ENCODE measurements at places on chromosomes 3 and 15. TPM values are rescaled to one million over a fixed set of nuclear protein-coding genes. Genes with fewer than 3 reads are reported as not detected.

The EIF3J gene
- total RNA-seq = 165 TPM

- H3K36me3 ChIP-seq = peaks cover 8% of the 10 kb centered on the region
- peak overlapping the region; percentile 24 for H3K27ac ChIP-seq
- peak; percentile 33 for DNase-seq
- H3K4me3 ChIP-seq = peak overlapping the region; percentile 10
Measured at GRCh38 chr15:80550219-80550907, 144.7 kb upstream of the ABHD17C start.

The PPIB gene
- 1,247 TPM for total RNA-seq

The ATP13A5 gene
- not detected for total RNA-seq

DNA sequence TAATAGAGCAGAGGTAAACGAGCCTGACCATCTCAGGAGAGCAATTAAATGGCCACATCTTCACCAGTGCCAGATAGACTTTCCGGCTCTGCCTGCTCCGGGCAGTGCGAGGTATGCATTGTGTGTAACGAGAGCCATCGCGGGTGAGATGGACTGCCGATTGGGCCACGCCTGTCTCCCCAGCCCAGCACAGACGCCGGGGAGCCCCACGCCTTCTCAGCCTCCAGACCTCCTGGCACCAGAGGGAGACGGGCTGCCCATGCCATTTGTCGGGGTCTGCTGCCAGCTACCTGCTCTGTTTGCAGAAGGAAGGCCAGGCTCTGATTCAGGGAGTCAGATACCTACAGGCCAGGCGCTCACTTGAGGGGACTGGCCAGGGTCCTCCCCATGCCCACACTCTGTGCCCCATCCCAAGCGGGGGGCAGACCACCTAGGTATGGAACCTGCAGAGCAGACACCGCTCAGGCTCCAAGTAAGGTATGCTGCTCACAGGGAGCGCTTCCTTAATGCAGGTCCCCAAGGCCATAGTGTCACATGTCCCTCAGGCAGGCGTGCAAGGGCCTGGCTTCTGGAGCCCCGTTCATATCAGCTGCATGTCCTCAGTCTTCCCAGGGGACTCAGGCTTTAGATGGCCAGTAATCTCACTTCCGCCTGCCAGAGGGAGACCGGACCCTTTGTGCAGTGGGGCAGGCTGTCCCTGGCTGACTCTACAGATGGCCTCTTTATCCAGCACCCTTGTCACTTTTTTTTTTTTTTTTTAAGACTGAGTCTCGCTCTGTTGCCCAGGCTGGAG lies 62.2 kb downstream of the DNAJB8 start:
- no peak overlapping the region for H3K27ac ChIP-seq
- no peaks in the 10 kb centered on the region for H3K36me3 ChIP-seq
- H3K4me1 ChIP-seq = no peaks in the 10 kb centered on the region
- no peak overlapping the region for H3K4me3 ChIP-seq
- no peak for DNase-seq

The SLC12A1 gene
- total RNA-seq = not detected

DNA sequence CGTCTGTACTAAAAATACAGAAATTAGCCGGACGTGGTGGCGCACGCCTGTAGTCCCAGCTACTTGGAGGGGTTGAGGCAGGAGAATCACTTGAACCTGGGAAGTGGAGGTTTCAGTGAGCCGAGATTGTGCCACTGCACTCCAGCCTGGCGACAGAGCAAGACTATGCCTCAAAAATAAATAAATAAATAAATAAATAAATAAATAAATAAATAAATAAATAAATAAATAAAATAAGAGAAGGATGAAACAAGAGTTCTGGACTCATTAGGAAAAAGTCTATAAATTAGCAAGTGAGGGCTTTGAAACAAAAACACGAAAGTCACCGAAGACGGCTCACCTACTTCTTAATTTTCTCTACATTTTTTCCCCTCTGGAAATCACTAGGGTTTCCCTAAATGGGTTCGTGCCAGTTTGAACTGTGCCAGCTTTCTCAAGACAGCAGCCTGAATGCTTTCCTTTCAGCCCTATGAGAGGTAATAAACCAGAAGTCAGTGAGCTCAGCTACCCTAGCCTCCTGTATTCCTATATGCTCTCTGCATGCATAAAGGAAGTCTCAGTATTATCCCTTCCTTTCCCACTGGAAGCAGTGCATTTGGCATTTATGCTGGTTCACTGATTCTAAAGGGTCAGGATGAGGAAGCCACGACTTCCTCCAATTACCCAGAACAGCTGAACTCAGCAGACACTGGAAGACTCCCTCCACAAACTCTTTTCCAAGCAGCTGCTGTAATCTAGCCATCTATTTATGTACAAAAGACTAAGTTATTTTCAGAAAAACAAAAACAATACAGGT lies 266.9 kb downstream of the ZBBX start:
- H3K4me3 ChIP-seq = no peak overlapping the region
- no peaks in the 10 kb centered on the region for H3K36me3 ChIP-seq
- H3K27ac ChIP-seq = no peak overlapping the region
- H3K4me1 ChIP-seq = peaks cover 4% of the 10 kb centered on the region
- no peaks in the 10 kb centered on the region for H3K27me3 ChIP-seq
- no peak for DNase-seq

The GASK1A gene
- total RNA-seq = not detected

DNA sequence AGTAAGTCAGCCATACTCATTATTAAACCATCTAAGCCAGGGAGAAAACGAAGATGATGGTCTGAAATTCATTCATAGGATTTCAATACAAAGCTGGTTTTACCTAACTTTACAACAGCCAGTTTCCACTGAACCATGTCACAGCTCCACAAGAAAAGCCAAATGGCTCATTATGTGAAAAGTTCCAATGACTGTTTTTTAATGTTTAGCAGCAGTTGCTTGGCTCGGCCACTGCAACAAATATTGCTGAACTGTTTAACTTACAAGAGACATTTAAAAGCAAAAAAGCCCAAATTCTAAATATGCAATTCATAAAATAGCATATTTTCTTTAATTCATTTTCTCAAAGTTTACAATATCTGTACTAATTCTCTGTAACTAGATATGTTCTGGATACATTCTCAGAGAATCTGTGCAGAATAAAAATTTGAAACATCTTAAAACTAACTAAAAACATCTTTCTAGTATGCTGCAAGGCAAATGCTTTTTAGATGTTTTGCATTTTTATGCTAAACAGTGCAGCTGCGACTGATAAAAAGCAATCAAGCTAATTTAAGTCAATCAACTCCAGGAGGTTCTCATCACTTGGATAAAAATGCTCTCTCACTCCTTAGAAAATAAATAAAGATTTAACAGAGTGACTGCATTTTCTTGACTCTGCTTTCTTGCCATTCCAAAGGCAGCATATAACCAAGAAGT lies 356.5 kb downstream of the ERC2 start:
- no peak for DNase-seq
- no peak overlapping the region for H3K27ac ChIP-seq
- H3K36me3 ChIP-seq = no peaks in the 10 kb centered on the region
- no peaks in the 10 kb centered on the region for H3K27me3 ChIP-seq
- H3K4me3 ChIP-seq = no peak overlapping the region

DNA sequence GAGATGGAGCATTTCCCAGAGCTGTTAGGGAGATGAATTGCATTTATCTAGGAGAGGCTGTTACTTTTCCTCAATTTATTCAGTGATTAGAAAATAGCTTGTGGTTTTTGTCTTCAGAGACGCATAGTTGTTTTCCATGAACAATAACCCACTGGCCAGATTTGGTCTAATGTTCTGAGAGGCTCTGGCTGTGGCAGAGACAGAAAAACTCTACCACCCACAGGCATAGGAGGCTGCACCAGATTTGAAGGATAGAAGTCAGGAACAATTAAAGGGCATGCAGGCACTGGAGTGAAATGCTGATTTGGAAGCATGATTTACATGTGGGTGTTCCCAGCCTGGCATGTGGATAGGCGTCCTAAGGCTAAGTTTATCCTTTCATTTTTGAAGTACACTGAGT lies 143.5 kb downstream of the NFKBIZ start:
- no peaks in the 10 kb centered on the region for H3K27me3 ChIP-seq
- no peak overlapping the region for H3K27ac ChIP-seq
- no peak overlapping the region for H3K4me3 ChIP-seq

The GNB5 gene
- total RNA-seq = 33.7 TPM

The ETV5 gene
- total RNA-seq = 93.0 TPM

The STARD5 gene
- 3.4 TPM for total RNA-seq

The HRG gene
- total RNA-seq = 0.16 TPM

- no peak for DNase-seq
- no peak overlapping the region for H3K4me3 ChIP-seq
- peaks cover 6% of the 10 kb centered on the region for H3K36me3 ChIP-seq
- no peak overlapping the region for H3K27ac ChIP-seq
Measured at GRCh38 chr3:186247821-186248814, 113.9 kb downstream of the DGKG start.

DNA sequence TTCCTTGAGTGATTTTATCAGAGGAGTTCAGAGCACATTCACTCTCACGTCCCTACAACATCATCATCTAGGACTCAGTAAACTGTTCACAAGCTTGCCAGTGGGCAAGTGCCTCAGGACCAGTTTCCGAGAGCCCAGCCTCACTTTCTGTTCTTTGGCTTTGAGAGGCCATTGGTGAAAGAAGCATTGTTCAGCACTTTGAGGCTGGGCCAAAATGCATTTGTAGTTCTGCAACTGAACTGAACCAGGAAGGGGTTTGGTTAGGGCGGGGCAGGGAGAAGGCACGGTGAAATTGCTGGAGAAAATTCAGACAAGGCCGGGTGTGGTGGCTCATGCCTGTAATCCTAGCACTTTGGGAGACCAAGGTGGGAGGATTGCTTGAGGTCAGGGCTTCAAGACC lies 222.1 kb upstream of the CHRM5 start:
- no peak overlapping the region for H3K4me3 ChIP-seq
- no peaks in the 10 kb centered on the region for H3K27me3 ChIP-seq
- no peaks in the 10 kb centered on the region for H3K36me3 ChIP-seq
- no peak for DNase-seq

DNA sequence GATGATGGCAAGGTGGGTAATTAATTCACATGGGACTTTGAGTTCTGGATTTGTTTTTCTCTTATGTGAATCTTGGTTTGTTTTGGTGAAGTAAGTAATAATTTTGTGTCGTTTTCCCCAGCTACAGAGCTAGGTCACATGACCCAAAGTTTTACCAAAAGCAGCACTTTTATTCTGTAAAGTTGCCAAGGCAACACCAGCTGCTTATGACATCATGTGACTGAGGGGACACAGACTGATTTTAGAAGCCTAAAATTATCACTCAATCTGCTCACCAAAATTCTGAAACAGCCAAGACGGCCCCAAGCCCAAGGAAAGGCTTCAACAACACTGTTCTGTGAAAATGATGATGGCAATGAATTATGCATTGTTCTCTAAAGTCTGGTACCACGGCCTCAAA lies 63.9 kb downstream of the MEX3B start:
- no peak for DNase-seq
- no peaks in the 10 kb centered on the region for H3K27me3 ChIP-seq
- H3K27ac ChIP-seq = no peak overlapping the region
- peaks cover 6% of the 10 kb centered on the region for H3K36me3 ChIP-seq

DNA sequence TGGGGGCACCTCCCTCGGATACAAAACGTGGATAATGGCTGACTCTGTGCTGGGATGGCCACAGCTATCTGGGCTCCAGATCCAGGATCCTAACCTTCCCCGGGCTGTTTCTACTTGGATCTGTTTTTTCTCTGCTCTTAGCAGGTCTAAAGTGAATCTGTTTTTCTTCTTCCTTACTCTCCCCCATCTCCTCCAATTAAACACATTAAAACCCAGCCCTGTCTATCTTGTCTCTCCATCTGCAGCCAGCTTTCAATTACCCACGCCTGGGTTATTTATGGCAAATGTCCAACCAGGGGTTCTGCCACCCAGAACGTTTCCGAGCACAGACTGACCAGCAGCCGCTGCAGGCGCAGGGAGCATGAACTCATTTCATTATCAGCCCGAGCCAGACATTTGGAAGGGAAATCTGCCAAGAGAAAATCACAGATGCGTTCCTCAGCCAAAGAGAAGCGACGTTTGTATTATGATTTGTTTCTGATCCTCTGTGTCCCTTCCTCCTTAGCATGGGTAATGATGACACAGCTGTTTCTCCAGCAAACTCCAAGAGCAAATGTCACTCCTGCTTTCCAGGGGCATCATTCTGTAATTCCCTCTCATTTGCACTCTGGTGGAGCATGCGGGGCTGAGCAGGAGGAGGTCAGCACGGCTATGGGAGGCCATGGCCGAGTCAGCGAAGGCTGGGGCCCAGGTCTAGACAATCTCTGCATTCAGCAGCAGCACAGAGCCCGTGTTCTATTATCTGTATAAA lies 42.0 kb downstream of the UMPS start:
- no peak for DNase-seq
- peaks cover 13% of the 10 kb centered on the region for H3K4me1 ChIP-seq
- no peak overlapping the region for H3K27ac ChIP-seq

The ROBO2 gene
- total RNA-seq = not detected

DNA sequence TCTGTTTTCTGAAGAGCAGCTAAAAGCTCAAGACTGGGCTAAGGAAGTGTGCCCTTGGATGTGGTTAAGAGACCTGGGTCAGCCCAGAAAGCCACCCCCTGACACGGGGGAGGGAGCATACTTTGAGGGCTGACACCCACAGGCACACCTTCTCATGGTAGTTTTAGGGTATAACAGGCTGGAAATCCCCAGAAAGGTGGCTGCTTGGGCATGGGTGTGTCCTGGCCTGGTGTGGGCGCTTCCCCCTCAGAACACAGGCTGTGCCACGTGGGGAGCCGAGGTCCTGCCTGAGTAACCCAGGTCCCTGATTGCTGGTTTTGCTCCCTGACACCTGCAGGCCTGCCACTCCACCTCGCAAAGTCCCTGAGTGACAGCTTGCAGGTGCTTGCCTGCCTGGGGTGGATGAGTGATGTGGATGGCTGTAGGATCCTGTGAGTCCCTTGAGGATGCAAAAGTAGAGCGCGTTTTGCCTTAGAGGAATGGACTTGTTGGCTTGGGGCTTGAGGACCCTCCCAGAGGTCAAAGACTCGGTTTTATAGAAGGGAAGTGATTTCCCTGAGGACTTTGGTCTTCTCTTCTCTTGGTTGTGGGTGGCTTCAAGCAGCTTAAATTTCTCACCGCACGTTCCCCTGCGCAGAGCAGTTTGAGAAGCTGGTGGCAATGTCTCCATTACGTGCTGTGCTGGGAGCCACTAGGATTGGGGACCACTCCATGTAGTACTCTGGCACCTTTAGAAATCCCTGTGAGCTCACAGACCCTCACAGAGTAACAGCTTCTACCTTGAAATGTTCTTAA lies 94.4 kb downstream of the DNASE1L3 start:
- H3K36me3 ChIP-seq = peaks cover 98% of the 10 kb centered on the region
- no peaks in the 10 kb centered on the region for H3K4me1 ChIP-seq
- H3K4me3 ChIP-seq = no peak overlapping the region
- no peak for DNase-seq
- no peak overlapping the region for H3K27ac ChIP-seq

The ITIH3 gene
- total RNA-seq = not detected

The LRRC31 gene
- not detected for total RNA-seq

Measured in MCF 10A (cell line).